ENCODE measurements at places on chromosomes 1 and 21. TPM values are rescaled to one million over a fixed set of nuclear protein-coding genes. Genes with fewer than 3 reads are reported as not detected.

ZYG11A gene
- not detected for total RNA-seq

DNA sequence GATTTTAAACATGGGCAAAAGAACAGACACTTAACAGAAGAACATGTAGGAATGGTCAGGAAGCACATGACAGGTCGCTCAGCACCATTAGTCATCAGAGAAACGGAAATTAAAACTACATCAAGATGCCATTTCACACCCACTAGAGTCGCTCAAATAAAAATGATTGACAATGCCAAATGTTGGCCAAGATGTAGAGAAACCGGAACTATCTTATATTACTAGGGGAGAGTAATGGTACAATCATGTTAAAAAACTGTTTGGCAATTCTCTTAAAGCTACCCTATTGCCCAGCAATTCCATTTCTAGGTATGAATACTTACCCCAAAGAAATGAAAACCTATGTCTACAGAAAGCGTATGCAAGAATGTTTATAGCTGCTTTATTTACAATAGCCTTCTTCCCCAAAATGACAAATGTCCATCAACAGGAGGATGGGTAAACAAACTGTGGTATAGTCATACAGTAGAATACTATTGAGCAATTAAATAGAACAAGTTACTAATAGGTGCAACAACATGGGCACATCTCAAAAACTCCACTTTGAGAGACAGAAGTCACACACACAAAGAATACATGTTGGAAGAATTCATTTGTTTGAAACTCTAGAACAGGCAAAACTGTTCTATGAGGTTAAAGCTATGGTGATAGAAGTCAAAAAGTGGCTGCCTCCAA is 92.8 kb downstream of the ETS2 start:
- no peak for DNase-seq

GRCh38 chr1:13754510-13755103 is 54.6 kb downstream of the PRDM2 start:
- no peak for DNase-seq

DNA sequence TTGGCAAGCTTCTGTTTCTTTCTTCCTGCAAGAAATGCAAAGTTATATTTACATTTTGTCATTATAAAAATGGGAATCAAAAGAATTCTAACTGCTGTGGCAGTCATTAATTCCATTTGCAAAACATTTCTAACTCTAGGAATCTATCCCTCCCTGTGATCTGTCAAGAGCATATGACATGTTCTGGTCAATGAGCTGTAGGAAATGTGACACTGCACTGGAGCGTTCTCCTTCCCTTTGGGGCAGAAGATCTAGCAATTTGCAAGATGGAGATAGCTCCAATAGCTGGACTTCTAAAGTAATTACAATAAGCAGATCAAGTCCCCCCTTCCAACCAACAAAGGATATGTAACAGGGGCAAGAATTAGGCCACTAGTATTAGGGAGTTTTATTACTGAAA is 6.3 kb downstream of the TOMM20 start:
- no peak for DNase-seq
